ENCODE measurements at places on chromosomes 1 and 21.

GRCh38 chr1:170562646-170563338, 30.8 kb downstream of the GORAB start:
- no peaks in the 10 kb centered on the region for H3K27me3 ChIP-seq
- no peak overlapping the region for H3K27ac ChIP-seq
- no peaks in the 10 kb centered on the region for H3K4me1 ChIP-seq
- H3K4me3 ChIP-seq: no peak overlapping the region
- H3K36me3 ChIP-seq: no peaks in the 10 kb centered on the region

DNA sequence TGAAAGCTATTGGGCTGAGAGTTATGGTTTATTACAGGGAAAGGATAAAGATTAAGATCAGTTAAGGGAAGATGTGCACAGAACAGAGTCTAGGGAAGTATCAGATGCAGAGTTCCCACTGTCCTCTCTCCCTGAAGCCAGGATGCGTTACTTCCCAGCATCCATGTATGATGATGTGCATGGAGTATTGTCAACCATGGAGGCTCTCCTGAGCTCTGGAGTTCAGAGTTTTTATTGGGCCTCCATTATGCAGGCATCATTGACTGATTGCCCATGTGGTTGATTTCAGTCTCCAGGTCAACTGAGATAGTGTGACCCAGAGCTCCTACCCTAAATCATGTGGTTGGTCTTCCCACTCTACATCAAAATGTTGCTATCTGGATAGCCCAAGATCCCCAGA, 30.7 kb downstream of the SERINC2 start:
- no peaks in the 10 kb centered on the region for H3K36me3 ChIP-seq
- H3K27me3 ChIP-seq: no peaks in the 10 kb centered on the region
- H3K27ac ChIP-seq: no peak overlapping the region
- no peaks in the 10 kb centered on the region for H3K4me1 ChIP-seq
- no peak overlapping the region for H3K4me3 ChIP-seq

DNA sequence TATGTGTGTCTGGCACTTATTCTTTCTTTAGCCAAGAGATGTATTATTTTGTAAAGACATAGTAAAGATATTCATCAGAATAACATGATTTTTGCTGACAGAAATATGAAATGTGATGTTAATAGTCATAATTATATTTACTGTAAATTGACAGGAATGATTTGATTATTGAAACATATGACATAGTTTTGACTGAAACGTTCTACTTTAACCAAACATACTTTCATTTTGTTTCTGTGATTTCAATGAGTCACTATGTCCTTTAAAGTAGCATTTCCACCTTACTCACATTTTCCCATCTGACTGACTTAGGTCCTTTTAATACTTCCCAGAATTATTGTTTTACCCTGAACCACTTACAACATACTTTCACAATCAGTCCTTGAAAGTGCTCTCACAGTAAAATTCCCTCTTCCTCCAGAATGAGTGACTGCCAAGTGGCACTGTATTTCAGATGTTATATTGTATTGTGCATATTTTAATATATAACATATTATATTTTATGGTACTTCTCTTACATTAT, 437.9 kb downstream of the NCAM2 start:
- H3K4me3 ChIP-seq: no peak overlapping the region
- DNase-seq: no peak
- no peaks in the 10 kb centered on the region for H3K36me3 ChIP-seq
- H3K4me1 ChIP-seq: no peaks in the 10 kb centered on the region
- no peak overlapping the region for H3K27ac ChIP-seq
- no peaks in the 10 kb centered on the region for H3K27me3 ChIP-seq

DNA sequence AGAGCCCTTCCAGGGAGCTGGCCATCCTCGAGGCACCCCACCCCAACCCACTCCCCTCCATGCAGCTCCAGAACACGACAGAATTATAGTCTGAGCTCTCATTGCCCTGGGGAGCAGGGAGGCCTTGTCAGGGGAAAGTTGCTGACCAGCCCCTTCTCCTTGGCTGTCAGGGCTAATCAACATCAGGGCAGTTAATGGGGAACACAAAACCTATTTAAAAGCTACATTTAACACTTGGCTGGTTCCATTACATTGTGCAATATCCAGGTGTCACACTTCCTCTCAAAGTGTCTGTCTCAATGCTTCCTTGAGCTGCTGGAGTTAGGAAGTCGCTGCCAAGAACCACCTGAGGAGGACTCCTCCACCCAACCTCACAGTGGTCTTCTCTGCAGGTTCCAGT, 111.8 kb upstream of the GRIK3 start:
- DNase-seq: no peak
- no peak overlapping the region for H3K4me3 ChIP-seq
- no peak overlapping the region for H3K27ac ChIP-seq
- H3K36me3 ChIP-seq: no peaks in the 10 kb centered on the region

DNA sequence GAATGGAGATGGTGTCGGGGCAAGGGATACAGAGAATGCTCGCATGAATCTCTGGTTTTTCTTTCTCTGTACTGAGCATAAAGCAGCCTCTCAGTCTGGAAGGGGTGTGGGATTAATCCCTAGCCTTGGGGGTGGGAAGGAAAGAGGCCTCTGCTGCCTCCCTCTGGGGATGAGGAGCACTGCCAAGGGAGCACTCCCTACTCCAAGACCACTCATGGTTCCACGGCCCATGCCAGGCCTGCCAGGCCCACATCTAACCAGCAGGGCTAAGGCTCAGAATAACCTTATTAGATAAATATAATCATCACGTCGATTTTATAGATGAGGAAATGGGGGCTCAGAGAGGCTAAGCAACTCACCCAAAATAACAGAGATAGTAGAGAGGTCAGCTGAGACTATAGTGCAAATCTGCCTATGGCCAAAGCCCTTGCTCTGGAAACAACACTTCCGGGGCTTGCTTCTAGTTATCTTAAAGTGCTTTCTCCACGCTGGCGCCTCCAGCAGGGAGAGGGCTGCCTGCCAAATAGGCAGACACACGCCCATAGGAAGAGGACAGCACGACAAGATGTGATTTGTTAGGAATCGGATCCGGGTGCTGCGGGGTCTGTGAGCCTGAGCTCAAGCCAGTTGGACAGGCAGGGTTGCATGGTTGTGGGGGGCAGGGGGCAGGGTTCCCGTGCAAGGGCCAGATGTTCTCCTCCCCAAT, 522 bp downstream of the TEX35 start:
- H3K36me3 ChIP-seq: no peaks in the 10 kb centered on the region
- H3K27me3 ChIP-seq: no peaks in the 10 kb centered on the region
- peak; percentile 37 for DNase-seq
- no peak overlapping the region for H3K27ac ChIP-seq
- no peak overlapping the region for H3K4me3 ChIP-seq
- H3K4me1 ChIP-seq: no peaks in the 10 kb centered on the region

DNA sequence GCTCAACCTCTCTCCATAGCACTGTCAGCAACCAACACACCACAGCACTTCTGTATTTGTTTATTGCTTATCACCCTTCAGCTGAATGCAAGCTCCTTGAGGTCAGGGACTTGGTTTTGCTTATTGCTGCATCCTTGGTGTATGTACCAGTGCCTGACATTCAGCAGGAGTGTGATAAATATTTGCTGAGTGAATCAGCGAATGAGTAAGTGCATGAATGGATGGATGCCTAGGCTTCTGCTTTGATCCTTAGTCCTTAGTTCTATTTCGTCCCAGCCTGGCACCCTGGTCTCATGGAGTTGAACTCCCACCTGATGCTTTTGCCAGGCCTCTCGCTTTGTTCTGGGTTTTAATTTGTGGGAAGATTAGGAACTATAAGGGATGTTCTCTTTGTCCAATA, 88.2 kb downstream of the ZSCAN20 start:
- H3K4me3 ChIP-seq: no peak overlapping the region
- H3K4me1 ChIP-seq: no peaks in the 10 kb centered on the region
- H3K36me3 ChIP-seq: no peaks in the 10 kb centered on the region
- no peaks in the 10 kb centered on the region for H3K27me3 ChIP-seq

DNA sequence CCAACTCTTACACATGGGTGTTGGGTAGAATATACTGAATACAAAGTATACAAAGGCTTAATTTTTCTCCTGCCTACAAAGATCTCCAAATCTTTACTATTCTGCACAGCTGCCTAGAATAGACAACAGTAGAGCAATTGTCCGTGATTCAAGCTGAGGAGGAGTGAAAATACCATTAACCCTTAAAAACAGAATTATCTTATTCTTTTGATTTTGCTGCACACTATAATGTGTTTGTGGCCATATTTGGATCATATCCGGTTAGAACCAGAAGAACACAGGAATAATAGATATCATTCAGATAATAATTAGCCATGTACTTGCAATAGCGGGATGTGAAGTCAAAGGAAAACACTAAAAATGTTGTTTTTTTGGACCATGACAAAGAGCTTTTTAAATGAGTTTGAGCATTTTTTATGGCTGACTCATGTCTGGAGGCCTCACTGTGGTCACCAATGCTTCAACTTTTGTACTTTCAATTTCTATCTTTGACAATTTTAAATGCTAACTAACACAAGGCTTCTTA, 197.6 kb upstream of the FOXD3 start:
- no peaks in the 10 kb centered on the region for H3K27me3 ChIP-seq
- no peak for DNase-seq
- H3K4me3 ChIP-seq: no peak overlapping the region

- H3K36me3 ChIP-seq: no peaks in the 10 kb centered on the region
- no peak overlapping the region for H3K4me3 ChIP-seq
- no peak overlapping the region for H3K27ac ChIP-seq
- DNase-seq: no peak
- H3K4me1 ChIP-seq: peaks cover 2% of the 10 kb centered on the region
Observed at GRCh38 chr1:53687426-53687825, 51.5 kb downstream of the GLIS1 start.

GRCh38 chr1:41371630-41372599, 10.7 kb downstream of the FOXO6 start:
- H3K36me3 ChIP-seq: no peaks in the 10 kb centered on the region
- no peak overlapping the region for H3K4me3 ChIP-seq
- no peak for DNase-seq
- H3K27ac ChIP-seq: no peak overlapping the region
- no peaks in the 10 kb centered on the region for H3K4me1 ChIP-seq

- H3K27ac ChIP-seq: no peak overlapping the region
- H3K36me3 ChIP-seq: no peaks in the 10 kb centered on the region
- no peaks in the 10 kb centered on the region for H3K4me1 ChIP-seq
- no peak for DNase-seq
- no peak overlapping the region for H3K4me3 ChIP-seq
- no peaks in the 10 kb centered on the region for H3K27me3 ChIP-seq
Observed at GRCh38 chr21:44006656-44007055, 5.5 kb upstream of the TRAPPC10 start.

DNA sequence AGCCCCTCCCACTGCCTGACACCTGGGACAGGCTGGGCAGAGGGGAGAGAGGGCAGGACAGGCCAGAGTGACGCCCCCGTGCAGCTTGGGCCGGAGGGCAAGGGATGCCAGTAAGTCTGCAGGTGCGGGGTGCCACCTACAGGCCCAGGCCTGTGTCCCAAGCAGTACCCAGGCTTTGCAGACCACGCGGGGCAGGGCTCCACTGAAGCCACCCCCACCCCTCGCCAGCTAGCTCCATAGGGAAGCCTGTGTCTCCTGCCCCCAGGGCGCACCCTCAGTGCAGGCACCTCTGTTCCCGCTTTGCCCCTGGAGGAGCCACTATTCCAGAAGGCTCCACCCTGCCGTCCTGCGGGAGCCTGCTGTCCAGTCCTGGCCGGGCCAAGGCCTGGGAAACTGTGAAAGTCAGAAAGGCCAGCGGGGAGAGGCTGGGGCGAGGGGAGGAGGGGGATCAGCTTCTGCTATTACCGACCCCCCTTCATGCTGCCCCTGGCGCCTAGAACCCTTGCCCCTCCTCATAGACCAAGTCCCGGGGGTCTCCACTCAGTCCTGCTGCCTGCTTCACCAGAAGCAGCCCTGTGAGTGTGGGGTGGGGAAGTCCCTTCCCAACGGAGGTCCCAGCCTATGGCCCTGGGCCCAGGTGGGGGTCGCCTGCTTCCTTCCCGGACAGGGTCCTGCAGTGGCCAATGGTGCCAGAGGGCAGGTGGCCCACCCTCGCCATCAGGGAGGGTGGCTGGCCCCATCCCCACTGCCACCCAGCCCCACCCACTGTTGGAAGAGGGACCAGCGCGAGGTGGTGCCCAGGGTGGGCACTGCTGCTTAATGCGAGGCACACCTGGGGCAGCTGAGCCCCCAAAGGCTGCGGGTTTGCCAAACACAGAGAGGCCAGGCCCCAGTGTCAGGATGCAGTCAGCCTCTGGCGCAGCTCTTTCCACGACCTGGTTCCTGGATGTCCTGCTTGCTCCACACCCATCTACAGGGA, 54.4 kb downstream of the KCNAB2 start:
- H3K4me3 ChIP-seq: no peak overlapping the region
- H3K27ac ChIP-seq: no peak overlapping the region
- peak; percentile 47 for DNase-seq
